ENCODE measurements at places on chromosomes 7 and 10. TPM values are rescaled to one million over a fixed set of nuclear protein-coding genes. Genes with fewer than 3 reads are reported as not detected.

TRIL gene
- 17.5 TPM for total RNA-seq

NKX2-3 gene
- under 0.01 TPM for total RNA-seq

CNNM2 gene
- total RNA-seq: 5.7 TPM

MEIG1 gene
- total RNA-seq: not detected

NFKB2 gene
- 0.41 TPM for total RNA-seq

Data from frontal cortex (tissue), 4 donors.